ENCODE measurements at places on chromosomes 7 and 10.

- DNase-seq = no peak
These were observed 29.4 kb downstream of the AKR1B1 start for GRCh38 chr7:134429481-134429880.

GRCh38 chr10:51770709-51771108 lies 71.3 kb upstream of the CSTF2T start:
- no peak for DNase-seq

DNA sequence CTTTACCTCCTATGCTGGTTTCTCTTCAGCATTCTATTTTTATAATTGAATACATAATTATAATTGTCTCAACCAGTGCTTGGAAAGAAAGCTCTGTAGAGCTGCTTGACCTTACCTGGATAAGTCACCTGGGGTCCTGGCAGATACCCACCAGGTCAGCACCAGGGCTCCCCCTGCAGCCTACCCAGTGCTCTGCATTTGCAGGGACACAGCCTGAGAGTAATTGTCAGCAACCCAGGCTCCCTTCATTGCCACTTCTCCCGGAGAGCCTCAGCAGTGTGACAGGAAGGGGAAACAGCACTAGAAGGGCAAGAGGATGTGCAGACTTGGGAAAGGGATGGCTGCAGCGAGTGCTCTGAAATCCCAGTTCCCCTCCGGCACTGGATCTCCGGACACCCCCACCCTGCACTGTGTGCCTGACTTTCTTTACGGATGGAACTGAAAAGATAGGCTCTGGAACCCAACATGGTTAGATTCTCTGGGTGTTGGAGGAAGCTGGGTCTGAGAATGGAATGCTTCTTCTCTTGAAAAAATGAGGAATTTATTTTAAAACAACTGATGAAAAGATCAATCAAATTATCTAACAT lies 11.4 kb upstream of the PAX4 start:
- DNase-seq = peak; percentile 35

- DNase-seq = peak; percentile 19
These were observed 133.5 kb downstream of the CHN2 start for GRCh38 chr7:29328045-29328444.

DNA sequence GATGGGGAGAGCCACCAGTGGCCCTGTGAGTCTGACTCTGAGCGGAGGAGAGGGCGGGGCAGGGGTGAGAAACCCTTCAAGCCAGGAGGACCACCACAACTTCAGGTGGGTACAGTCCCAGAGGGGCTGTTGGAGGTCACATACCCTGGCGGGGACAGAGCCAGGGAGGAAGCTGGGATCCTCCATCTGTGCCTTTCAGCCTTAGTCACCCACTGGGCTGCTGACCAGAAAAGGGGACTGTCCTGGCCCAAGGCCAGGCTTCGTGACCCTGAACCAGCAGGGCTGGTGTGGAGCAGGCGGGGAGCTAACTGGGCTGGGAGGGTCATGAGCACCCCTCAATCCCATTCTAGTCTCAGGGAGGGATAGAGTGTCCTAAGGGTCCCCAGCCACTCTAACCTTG lies 1.5 kb upstream of the CALHM3 start:
- no peak for DNase-seq

- DNase-seq = no peak
These were observed 21.9 kb downstream of the EIF3B start for GRCh38 chr7:2376351-2377154.

- DNase-seq = no peak
These were observed 62.8 kb downstream of the ADARB2 start for GRCh38 chr10:1674501-1674900.

- DNase-seq = no peak
These were observed 33.9 kb downstream of the MTPN start for GRCh38 chr7:135943134-135943879.

All from small intestine (tissue), 16 donors.